ENCODE measurements at places on chromosomes 1 and 21.
A peak's percentile ranks its signal among the peaks of the same experiment; 100 is the strongest.

- no peak for DNase-seq
Measured at GRCh38 chr21:42102076-42102475, 31.0 kb downstream of the UMODL1 start.

DNA sequence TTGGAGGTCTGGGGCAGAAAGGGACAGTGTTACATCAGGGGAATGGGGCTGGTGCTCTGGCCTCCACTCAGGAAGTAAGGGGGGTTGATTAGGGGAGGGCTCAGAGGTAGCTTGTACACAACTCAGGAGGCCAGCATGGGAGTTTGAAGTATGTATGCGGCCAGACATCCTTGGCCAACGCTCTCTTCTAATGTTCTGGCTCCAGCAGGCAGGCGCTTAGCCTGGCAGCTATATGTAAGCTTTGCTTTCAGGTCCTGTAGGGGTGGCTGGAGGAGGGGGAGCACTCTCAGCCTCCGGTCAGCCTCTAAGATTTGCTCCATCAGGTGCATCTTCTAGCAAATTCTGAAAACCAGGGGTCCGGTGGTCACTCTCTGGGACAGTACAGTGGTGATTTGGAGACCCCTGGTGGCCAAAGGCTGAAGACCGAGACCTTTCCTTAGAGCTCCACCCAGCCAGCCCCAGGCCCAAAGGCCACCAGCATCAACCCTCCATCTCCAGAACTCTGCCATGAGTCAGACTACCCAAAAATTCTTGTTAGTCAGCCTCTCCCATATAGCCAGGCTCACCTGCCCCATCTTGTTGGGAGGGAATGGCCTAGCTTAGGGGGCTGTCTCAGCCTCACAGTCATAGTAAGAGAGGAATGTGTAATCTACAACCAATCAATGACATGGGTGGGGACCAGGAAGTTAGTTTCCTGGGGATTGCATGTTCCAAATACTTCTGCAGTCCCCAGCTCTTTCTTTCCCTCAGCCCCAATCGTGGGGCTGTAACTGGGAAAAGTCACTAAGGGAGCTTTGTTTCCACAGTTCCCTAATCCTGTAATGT is 9.7 kb upstream of the COL8A2 start:
- DNase-seq, result peak; percentile 63

DNA sequence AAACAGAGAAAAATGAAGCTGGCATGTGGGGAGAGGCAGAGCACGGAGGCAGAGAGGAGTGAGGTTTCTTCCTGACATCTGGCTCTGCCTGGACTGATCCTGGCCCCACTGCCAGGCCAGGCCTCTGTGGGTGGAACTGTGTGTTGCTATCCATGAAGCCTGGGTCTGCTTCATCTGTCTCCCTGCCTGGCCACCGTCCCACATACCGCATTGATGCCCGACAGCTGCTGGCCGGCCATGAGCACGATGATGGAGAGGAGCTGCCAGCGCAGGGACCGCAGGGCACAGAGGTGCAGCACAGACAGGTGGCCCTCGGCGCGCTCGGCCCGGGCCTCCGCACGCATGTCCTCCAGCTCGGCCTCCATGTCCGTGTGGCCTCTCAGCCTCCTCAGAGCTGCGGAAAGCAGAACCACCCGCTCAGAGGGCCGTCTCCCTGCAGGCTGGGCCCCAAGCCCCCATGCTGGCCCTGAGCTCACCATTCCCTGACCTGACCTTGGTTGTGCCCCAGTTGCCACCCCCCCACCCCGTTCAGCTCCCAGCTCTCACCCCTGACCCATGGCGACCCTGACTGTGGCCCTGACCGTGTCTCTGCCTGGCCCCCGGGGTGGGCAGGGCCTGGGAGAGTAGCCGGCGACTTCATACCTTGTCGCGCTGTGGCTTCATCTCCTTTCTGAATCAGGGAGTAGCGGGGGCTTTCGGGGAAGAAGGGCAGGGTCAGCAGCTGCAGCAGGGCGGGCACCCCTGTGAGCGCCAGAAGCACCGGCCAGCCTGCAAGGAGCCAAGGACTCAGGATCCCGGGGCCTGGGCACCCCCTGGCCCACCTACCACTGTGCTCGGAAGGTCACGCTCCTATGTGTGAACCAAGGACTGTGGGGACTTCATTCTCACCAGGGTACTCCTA is 11.5 kb downstream of the SLC2A7 start:
- DNase-seq, result no peak

GRCh38 chr1:89271341-89272015 is 1.2 kb downstream of the GBP5 start:
- peak; percentile 6 for DNase-seq

DNA sequence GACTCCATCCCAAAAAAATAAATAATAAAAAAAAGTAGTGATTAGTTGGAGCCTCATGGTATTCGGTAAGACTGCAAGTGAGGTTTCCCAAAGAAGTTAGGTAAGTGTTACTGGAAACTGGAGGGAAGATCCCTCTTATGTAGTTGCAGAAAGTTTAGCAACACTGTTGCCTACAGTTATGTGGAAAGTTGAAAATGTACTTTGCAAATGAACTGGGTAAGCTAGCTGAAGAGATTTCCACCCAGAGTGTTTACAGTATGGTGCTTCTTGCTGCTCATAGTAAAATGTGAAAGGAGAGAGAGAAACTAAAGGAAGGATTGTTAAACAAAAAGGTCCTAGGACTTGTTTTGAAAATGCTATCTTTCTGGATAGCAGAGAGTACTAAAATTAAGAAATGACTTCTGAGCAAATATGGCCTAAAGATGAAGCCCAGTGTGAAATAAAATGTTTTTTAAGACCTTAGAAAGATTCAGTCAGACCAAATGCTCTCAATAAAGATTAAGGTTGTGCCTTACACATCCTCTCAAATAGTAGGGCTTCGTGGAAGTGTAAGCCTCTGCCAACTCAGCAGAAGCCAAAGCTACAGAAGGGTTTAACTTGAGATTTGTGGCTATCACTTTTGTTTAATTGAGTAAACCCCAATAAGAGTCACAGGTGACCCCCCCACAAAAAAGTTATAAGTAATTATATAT is 31.5 kb downstream of the RPS6KC1 start:
- no peak for DNase-seq

- no peak for DNase-seq
Measured at GRCh38 chr1:69485616-69486015, 82.1 kb upstream of the LRRC7 start.

DNA sequence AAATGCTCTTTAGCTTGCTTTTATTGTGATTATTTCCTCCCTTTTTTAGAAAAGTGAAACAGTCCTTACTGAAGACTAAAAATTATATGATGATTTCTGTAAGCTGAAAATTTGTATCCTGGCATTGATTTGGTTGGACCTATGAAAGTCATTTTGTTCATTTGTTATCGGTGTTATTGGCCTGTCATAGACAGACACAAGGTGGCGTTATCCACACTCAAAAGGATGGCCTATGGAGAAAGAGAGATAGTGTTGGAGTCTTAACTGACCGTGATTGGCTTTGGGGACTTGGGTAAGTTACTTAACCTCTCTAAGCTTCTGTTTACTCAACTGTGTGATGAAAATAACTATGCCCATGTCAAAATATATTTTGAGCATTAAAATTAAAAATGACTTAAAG is 203.6 kb upstream of the CHODL start:
- DNase-seq, result peak; percentile 13

- no peak for DNase-seq
Measured at GRCh38 chr1:40645118-40645680, 20.3 kb downstream of the RIMS3 start.

- no peak for DNase-seq
Measured at GRCh38 chr1:193190096-193190744, 3.8 kb upstream of the B3GALT2 start.

DNA sequence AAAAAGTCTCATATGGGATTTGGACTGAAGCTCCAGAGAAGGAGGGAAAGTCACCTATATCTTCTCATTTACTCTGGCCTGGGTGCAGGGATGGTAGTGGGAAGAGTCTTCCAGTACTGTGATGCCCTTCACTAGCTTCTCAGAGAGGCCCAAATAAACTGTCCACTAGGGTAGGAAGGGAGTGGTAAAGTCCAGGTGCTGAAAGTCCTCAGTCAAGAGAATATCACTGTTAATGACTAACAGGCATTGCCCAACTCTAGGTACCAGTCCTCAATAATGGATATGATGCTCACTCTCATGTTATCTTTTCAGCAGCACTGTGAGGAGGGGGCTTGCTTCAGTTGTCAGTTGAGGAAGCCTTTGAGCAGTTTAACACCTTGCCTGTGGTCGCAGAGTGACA is 64.0 kb downstream of the LHX8 start:
- DNase-seq, result no peak

- no peak for DNase-seq
Measured at GRCh38 chr1:36284061-36284460, 22.1 kb upstream of the SH3D21 start.

DNA sequence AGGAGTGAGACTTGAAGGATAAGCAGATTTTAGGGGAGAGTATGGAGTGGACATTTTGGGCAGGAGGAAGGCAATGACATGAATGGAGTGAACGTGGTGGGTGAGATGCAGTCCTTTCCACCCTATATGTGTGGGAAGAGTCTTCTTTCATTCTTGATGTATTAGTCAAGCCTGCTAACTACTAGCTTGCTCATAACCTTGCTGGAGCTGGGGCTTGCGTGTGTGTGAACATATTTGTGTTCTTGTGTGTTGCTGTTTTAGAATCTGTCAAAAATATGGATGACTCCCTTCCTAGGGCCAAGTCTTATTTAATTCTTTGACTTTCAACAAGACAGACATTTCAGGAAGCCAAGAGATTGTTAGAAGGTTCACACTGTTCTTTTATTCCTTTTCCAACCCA is 132.7 kb downstream of the UCK2 start:
- DNase-seq, result no peak

- no peak for DNase-seq
Measured at GRCh38 chr1:182195733-182196132, 134.2 kb upstream of the ZNF648 start.

DNA sequence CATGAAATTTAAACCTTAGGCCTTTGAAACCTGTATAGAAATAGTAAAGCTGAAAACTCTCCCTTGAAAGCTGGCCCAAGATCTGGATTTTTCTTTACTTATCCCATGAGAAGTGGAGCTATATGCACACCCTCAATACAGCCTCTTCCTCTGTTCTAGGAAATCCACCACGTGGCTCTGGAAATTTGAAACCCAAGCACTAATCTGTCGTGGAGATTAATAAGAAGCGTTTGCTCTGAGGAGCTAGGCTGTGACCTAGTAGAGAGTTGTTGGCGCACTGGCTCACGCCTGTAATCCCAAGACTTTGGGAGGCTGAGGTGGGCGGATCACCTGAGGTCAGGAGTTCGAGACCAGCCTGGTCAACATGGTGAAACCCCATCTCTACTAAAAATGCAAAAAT is 291.3 kb upstream of the PLXNA2 start:
- DNase-seq, result no peak

DNA sequence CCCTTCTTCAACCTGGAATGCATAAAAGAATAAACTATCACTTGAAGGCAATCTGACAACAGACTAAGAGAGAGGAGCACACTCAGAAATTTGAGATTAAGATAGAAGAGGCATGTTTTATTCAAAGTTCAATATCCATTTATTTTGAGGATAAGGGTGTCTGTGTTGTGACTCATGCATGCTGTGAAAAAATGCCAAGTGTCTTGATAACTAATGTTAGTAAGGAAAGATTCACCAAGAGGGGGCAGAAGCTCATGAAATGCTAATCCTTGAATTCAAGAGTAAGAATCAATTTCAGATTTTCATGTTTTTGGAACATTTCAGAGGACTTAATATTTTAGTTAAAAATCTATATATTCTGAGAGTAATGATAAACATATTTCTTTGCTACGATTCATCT is 94.0 kb downstream of the IFI44 start:
- no peak for DNase-seq

- DNase-seq, result no peak
Measured at GRCh38 chr1:108107658-108108057, 92.5 kb downstream of the SLC25A24 start.

DNA sequence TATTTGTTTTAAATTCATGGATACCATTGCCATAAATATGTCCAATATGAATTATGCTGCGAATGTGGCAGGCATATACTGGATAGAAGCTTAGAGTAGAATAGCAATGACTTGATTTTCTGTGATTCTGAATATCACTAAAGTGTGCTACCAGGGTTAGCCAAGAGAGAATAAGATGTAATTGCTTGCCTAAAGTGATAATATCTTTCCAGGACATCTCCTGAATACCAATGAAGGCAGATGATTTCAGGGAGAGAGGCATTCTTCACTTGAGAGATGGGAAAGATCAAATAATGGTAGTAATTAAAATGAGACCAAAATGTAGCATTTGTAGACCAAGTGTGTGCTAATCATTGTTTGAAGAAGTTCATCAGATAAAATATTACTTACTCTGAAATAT is 53.4 kb upstream of the KIAA1614 start:
- DNase-seq, result no peak

DNA sequence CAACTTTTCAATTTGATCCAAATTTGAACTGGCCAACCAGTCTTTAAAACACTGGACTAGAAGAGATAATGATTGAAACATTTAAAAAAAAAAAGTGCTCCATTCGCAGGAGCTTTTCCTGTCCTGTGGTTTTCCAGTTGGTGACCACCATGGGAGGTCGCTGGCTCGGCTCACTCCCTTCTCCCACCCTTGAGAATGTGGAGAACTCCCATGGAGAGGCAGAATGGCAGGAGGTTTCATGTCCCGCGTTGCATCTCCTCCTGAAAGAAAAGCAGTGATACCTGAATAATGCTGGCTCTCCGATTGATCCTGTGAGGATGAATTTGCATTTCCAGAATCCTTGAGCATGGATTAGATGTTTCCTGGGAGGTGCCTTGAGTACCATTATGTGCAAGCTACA is 16.5 kb upstream of the MPZL1 start:
- no peak for DNase-seq

DNA sequence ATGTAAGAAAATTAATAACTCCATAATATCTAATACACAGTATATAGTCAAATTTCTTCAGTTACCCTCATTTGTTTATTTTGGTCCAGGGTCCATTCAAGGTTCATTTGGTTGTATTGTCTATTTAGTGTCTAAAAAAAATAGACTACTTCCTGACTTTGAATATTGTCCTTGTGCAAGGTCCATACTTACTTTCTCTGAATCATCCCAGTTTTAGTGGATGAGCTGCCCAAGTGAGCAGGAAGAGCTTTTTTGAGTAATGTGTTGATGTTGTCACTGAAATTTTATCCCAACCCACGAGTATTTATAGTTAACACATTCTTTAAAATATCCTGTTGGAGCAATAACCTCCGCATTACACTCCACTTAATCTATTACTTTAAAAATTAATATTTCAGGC is 45.6 kb upstream of the FASLG start:
- DNase-seq, result no peak

DNA sequence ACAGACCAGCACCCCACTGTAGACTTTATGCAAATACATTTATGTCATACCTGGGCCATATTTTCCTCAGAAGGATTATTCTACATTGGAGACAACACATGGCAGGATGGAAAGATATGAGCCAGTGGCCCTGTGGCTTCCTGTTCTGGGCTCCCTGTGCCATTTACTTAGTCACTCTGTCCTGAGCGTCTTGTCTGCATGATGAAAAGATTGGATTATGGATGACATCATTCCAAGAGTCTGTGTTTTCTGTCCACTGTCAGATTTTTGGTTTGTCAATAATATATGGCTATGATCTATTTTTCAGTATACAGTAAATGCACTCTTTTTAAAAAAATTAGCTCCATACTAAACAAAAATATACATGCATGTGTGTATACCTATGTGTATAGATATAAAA is 30.8 kb downstream of the IGSF5 start:
- no peak for DNase-seq

GRCh38 chr1:92940541-92940940 is 20.7 kb downstream of the DIPK1A start:
- DNase-seq, result no peak

All from COLO829 (cell line).